NCI-H82 (cell line): ENCODE measurements at places on chromosomes 2 and 18.

GRCh38 chr2:26559556-26559955, 81.6 kb downstream of the CIB4 start:
- no peak for DNase-seq

- DNase-seq: peak; percentile 69
These were observed 31.7 kb downstream of the ACMSD start for GRCh38 chr2:134869946-134870736.

GRCh38 chr2:100119235-100119634, 23.2 kb downstream of the AFF3 start:
- no peak for DNase-seq

GRCh38 chr2:101400506-101401325, 13.4 kb upstream of the CREG2 start:
- no peak for DNase-seq

DNA sequence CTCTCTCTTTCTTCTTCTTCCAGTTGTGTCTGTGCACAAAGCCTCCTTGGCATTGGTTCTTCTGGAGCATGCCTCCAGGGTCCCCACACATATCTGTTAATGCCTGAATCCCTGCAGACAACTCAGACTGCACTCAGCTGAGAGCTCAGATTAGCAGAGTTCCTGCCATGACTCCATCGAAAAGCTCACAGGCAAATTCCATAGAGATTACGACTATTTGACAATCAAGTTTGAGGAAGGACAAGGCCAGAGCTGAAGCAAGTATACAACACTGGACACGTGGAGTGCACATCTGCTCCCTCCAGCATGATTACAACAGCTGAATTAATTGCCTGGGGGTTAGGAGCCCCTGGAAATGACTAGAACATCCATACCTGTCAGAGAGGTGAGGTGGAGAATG, 190.7 kb downstream of the INSIG2 start:
- no peak for DNase-seq

DNA sequence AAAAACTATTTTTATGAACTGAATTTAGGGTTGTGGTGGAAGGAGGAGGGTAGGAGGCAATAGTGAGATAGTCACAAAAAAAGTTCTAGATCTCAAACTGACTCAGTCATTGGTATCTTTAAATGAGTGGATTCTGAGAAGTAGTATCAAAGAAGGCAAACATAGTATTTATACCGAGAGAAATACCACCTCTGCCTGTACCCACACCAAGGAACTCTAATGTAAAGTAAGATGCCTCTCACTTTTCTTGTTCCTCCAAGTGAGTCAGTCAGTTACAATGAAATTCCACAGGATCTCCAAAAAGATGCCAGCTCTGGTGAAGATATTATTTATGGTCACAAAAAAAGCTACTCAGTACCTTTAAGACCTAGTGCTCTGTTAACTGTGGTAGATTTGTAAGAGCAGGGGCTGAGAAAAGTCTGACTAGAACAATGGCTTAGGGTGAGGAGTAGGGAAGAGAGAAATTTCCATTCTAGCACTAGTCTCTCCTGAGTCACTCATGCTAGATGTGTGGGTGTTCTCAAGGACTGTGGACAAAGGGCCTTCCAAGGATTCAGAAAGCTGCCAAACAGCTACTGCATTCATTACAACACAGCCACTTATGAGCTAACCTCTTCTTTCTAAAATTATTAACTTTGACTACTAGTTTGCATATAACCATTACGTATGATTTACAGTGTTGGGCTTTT, 36.3 kb downstream of the YWHAQ start:
- DNase-seq: no peak

DNA sequence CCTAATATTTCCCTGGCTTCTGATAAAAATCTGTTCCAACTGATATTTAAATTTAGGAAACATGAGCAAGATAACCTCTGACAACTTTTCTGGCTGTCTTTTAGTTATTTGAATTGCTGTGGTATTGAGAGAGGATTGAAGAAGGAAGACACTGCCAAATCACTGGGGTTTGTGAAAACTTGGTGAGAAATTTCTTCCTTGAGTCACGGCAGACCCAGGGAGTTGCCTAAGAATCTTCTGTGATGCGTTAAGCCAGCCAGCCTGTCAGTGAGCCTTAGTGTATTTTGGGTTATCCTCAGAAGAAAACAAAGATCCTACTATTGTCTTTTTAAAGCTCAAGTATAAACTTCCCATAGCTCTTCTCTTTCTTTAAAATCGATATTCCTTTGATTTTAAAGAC, 17.5 kb upstream of the DOK6 start:
- DNase-seq: no peak

GRCh38 chr2:2112416-2113105, 218.5 kb downstream of the MYT1L start:
- DNase-seq: peak; percentile 20

DNA sequence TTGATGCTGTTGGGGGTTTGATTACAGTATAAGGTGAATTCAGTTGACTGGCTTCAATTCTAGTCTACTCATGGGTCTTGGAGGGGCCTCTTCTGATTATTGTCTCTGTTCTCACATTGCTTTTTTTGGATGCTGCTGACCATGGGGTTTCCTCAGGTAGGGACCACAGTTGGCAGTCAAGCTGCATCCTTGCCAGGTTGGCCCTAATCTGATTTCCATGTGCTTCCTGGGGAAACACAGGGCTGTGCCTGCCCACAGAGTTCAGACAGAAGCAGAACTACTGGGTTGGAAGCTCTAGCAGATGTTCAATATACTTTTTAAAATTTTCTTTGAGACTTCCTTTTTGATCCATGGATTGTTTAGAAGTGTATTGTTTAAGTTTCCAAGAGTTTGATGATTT, 227.3 kb downstream of the XIRP2 start:
- DNase-seq: no peak

DNA sequence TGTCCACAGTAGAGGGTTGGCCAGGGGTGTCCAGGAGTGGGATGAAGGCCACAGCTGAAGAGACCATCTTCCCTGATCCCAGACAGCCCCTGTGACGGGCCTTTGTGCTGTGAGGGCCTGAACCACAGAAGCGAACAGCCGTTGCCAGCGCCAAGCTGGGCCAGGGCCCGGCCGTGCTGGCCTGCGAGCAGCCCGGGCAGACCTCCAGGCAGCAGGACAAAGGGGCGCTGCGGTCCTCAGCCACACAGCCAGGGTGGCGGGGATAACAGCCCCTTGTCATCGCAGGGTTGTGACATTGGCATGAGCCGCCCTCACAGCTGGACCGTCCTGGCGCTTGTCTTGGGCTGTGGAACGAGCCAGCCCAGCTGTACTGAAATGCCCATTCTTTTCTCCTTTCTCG, 161.1 kb downstream of the FAM210A start:
- DNase-seq: no peak

GRCh38 chr2:101521487-101521886, 46.6 kb upstream of the RFX8 start:
- no peak for DNase-seq

- DNase-seq: no peak
These were observed 39.4 kb upstream of the LPIN2 start for GRCh38 chr18:3052411-3052758.

GRCh38 chr2:219453671-219454590, 19.3 kb downstream of the SPEG start:
- DNase-seq: peak; percentile 85

GRCh38 chr2:98434492-98434891, 10.2 kb upstream of the INPP4A start:
- no peak for DNase-seq

- DNase-seq: no peak
These were observed 889.5 kb upstream of the NXPH2 start for GRCh38 chr2:139669675-139670074.

- DNase-seq: peak; percentile 3
These were observed 92.0 kb upstream of the BCL2L11 start for GRCh38 chr2:111028720-111029119.

- no peak for DNase-seq
These were observed 33.1 kb downstream of the RBFA start for GRCh38 chr18:80067321-80067720.

DNA sequence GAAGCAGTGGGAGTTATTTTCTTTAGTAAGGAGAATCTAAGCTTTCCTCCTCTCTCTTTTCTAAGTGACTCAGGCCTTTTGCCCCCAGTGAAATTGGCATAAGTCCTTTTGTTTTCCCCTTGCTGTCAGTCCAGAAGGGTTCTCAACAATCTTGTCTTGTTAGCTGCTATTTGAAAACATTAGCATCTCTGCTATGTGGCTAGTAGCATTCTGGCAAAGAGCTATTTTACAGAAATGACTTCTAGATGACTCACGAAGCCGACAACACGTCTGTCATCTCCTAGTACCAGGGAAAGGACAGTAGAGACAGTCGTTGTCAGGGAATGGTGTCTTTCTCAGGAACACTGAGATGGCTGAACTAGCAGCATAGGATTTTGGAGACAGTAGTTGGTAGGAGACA, 14.7 kb downstream of the SMARCAL1 start:
- DNase-seq: no peak

GRCh38 chr18:61893309-61893970, 633 bp upstream of the RNF152 start:
- DNase-seq: peak; percentile 73

DNA sequence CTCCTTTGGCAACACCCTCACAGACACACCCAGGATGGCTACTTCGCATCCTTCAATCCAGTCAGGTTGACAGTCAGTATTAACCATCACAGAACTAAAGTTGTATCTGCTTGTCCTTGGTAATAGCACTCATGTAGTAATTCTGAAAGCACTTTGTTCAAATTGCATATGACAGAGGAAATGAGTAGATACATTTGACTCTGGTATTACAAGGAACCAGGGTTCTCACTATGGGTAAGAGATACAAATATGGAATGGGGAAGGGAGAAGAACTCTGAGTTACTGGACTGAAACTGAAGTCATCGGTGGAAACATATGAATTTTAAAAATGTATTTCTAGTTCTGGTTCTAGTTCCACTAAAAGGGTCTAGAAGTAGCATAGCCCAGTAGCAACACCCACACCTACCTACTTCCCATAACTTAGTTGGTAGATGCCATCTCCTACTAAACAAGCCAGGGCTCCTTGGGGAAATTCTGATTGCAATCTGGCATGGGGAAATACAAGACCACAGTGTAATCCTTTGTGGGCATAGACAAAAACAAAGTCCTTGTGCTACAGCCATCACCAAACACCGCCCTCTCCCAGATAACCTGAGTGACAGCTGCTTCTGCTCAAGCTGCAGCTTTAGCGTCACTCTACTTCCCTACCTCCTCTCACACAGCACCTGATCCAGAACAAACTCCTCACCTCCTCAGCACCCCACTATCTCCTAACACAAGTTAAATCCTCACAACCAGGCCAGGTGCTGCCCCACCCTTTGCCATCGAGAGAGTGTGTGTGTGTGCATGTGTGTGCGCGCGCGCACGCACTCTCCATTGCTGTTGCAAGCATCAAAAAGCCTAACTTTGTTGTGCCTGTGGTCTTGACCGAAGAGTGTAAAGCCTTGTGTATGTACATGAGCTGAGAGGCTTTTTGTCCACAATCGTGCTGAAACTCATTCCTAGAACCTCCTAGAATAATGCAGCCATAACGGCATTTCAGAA, 31.4 kb upstream of the CD226 start:
- DNase-seq: no peak

DNA sequence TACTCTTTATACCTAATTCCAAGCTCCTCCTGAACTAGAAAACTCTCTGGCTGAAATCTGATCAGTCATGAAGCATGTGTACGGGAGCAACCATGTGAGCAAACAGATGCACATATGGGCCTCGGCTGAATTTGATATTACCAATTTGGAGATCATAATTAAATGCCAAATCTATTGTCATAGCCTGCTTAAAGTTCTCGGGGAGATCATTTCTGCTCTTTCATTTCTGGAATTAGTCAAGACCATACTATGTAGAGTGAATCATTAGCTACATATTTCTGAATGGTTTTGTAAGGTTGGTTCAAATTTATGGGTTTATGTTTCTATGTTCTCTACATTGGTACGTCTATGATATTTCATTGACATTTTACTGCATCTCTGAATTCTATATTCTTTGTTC, 205.5 kb downstream of the UBE2E3 start:
- no peak for DNase-seq

GRCh38 chr18:35584735-35585134, 3.2 kb downstream of the GALNT1 start:
- DNase-seq: no peak

- peak; percentile 57 for DNase-seq
These were observed 250.6 kb downstream of the EIPR1 start for GRCh38 chr2:3126911-3127621.

DNA sequence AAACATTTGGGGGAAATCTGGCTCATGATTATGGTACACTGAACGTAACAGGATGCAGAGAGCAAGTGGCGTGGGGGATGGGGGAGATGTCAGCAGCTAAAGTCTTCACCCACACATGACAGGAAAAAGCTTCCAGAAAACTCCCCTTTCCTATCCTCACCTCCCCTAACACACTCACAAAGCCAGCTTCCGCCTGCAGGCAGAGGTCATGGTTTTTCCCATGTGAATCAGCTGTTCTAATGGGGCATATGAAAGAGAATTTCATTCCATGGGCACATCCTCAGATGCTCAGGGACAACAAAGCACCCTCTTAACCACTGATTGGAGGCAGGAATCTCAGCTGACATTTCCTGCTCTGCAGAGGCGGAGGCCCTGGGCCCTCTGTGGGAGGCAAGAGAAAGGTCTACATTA, 129.1 kb downstream of the TSN start:
- DNase-seq: no peak

GRCh38 chr2:112765251-112765650, 842 bp upstream of the CKAP2L start:
- no peak for DNase-seq

DNA sequence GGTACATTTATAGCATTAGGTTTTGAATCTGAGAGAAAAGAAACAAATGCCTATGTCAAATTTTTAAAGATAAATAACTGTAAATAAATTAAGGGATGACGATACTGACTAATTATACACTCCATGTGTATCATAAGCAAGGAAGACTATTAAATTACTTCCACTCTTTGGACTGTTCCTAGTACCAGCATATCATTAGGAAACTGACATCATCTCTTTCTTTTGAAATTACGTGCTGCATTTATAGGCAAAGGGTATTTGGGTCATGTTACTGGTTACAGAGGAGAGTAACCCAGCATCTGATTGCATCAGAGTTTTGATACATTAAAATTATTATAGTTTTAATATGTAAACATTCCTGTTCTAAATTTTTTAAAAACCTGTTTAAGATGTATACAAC, 309.7 kb downstream of the XIRP2 start:
- no peak for DNase-seq

GRCh38 chr2:226488034-226488433, 311.6 kb downstream of the IRS1 start:
- DNase-seq: no peak

GRCh38 chr2:61959381-61960293, 54.2 kb downstream of the COMMD1 start:
- DNase-seq: no peak

DNA sequence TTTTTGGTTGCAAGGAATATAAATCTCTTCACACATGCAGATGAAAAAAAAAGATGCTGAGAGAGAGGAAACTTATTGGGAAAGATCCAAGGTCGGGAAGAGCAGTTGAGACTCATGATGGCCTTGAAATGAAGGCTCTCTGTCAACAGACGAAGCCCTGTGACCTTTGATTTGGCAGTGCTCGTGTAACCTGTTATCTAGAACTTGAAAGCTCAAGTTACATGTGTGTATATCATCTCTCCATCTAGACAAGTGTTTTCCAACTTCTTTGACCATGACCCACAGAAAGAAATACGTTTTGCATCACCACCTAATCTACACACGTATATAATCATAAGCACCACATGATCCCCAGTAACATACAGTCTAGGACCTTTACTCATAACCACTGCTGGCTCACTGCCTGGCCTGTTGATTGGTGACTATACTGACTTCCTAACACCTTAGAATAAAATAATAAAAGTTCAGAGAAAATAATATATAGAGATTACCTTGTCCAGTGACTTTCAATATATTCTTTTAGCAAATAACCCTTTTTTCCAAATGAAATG, 319.0 kb upstream of the PKDCC start:
- no peak for DNase-seq

- DNase-seq: peak; percentile 59
These were observed 371 bp downstream of the MDH1B start for GRCh38 chr2:206764673-206765241.
